ENCODE measurements at places on chromosomes 2 and 18.

GRCh38 chr2:1572638-1573037 is 159.4 kb downstream of the TPO start:
- no peak for DNase-seq

DNA sequence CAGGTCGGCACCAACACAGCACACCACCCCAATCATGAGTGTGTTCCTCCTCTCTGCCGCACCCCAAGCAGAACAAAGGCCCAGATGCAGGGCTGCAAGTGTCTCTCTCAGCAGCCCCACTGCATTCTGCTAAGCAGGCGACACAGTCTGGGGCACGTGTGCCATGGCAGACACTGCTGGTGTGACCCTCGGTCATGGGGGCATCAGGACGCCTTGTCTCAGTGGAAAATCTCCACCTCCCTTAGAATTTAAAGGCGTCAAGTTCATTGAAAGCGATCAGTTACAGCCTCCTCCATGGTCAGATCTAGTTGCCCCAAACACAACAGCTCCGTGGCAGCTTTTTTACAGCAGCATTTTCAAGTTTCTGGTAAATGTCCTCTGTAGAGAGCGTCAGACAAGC is 57.2 kb downstream of the ADNP2 start:
- no peak for DNase-seq

DNA sequence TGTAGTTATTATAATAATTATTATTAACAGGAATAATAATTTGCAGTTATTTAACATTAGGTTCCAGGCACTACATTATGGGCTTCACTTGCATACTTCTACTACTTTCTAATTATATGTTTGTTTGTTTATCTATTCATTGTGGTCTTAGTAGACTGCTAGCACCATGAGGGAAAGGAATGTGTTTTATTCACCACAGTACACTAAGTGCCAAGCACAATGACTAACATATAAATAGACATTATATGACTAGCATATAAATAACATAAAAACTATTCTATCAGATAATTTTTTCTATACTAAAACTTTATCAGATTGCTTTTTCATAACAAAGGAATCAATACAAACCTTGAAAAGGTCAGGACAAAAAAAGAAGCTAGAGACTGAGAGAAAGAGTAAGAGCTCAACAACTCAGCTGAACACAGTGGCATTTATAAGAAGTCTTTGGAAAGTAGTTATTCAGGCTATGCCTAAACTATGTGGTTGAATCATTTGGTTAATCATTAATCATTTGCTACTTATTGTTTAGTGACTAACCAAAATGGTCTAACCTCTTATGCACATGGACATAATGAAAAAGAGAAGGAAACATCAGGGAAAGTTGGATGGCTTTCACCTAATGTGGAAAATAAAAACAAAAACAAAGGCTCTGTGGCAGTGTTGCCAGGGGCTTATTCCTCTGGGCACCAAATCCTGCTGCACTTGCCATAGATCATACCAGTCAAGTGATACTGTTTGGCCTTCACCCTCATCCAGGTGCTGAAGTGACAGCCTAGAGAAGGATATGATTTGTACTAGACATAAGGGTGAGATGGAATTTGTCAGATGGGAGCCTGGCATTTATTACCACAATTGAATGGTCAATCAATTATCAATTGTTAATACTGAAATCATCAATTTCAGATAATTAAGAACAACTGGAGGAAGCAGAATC is 174.9 kb downstream of the ETAA1 start:
- no peak for DNase-seq

GRCh38 chr2:56449002-56449431 is 265.2 kb downstream of the CCDC85A start:
- DNase-seq = no peak

- DNase-seq = no peak
Measured at GRCh38 chr2:24708537-24709152, 84.5 kb downstream of the PTRHD1 start.

GRCh38 chr18:34592961-34593382 is 117.1 kb upstream of the DTNA start:
- no peak for DNase-seq

- no peak for DNase-seq
Measured at GRCh38 chr2:30338475-30338874, 107.1 kb downstream of the LBH start.
